ENCODE measurements at places on chromosomes 5 and 9.
A peak's percentile ranks its signal among the peaks of the same experiment; 100 is the strongest.

- no peak for DNase-seq
These were observed 150.6 kb upstream of the ACOT12 start for GRCh38 chr5:81544351-81545018.

- DNase-seq, result no peak
These were observed 7.2 kb upstream of the RNU6ATAC start for GRCh38 chr9:134171316-134172197.

DNA sequence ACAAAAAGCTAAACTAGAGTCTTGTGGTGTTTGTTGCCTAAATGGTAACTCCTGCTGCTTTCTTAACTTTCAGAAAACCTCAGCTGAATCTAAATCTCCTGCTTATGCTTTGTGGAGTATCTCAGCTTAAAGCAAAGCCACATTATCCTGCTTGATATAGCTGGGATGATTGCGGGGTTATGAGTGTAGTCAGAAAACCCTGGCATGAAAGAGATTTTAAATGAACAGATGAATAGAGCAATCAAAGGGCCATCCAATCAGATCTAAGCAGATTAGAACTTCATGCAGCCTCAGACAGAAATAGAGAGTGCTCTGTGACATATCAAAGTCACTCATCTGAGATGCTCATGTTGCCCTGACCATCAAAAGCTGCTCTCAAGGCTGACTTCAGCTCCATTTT lies 305.5 kb downstream of the DMRT2 start:
- no peak for DNase-seq

DNA sequence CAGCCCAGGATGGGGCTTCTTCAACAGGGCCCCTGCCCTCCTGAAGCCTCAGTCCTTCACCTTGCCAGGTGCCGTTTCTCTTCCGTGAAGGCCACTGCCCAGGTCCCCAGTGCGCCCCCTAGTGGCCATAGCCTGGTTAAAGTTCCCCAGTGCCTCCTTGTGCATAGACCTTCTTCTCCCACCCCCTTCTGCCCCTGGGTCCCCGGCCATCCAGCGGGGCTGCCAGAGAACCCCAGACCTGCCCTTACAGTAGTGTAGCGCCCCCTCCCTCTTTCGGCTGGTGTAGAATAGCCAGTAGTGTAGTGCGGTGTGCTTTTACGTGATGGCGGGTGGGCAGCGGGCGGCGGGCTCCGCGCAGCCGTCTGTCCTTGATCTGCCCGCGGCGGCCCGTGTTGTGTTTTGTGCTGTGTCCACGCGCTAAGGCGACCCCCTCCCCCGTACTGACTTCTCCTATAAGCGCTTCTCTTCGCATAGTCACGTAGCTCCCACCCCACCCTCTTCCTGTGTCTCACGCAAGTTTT lies 23.6 kb downstream of the PCDHGC5 start:
- DNase-seq, result peak; percentile 75

GRCh38 chr9:102966999-102967398 lies 28.1 kb upstream of the CYLC2 start:
- no peak for DNase-seq

- DNase-seq, result peak; percentile 13
These were observed 199.3 kb upstream of the PTGER4 start for GRCh38 chr5:40480392-40480791.

DNA sequence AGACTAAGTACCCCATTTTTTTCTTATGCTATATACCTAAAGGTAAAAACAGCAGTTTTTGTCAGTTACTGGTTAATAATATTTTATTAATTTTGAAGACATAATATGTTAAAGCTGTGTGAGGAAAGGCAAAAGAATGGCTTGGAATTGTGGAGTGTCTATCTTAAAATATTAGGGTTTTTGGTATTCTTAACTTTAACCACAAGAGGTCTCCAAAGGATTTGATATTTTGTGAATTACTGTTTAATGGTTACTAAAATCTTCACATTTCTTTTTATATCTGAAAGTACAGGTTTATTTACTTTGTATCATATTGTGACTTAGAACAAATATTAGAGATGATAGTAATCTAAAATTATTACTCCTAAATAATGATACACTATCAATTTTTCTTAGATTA lies 32.0 kb upstream of the DHFR start:
- DNase-seq, result no peak

DNA sequence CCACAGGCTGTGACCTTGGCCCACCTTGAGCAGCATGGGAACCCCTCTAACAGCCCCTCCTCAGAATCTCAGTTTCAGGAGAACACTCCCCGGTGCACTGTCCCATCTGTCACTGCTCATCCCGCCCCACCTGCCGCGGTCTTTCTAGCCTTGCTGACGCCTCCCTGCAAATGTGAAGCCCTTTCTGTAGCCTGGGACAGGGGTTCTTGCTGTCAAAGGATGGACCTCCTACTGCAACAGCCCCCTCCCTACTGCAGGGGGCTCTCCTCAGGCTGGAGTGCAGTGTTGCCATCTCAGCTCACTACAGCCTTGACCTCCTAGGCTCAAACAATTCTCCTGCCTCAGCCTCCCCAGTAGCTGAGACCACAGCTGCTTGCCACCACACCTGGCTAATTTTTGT lies 20.0 kb downstream of the OR2V1 start:
- DNase-seq, result no peak

GRCh38 chr5:68169903-68170302 lies 45.7 kb upstream of the PIK3R1 start:
- no peak for DNase-seq

DNA sequence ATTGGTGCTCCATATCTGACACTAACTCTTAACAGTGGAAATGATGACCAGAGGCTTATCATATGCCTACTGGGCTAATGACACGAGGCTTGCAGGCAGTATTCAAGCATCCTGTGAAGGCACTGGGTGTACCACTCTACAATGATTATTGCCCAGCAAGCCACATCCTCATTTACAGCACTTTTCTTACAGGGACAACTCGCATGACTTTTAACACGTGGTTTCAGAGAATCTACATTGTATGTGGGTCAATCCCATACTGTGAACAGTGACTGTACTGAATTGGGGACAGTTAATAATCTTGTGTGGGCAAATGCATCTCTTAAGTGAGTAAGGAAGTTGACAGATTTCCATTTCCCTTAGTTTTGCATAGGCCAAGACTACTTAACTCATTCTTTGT lies 260.0 kb downstream of the TRPM3 start:
- DNase-seq, result no peak

- no peak for DNase-seq
These were observed 76.8 kb downstream of the SPEF2 start for GRCh38 chr5:35694481-35694880.

DNA sequence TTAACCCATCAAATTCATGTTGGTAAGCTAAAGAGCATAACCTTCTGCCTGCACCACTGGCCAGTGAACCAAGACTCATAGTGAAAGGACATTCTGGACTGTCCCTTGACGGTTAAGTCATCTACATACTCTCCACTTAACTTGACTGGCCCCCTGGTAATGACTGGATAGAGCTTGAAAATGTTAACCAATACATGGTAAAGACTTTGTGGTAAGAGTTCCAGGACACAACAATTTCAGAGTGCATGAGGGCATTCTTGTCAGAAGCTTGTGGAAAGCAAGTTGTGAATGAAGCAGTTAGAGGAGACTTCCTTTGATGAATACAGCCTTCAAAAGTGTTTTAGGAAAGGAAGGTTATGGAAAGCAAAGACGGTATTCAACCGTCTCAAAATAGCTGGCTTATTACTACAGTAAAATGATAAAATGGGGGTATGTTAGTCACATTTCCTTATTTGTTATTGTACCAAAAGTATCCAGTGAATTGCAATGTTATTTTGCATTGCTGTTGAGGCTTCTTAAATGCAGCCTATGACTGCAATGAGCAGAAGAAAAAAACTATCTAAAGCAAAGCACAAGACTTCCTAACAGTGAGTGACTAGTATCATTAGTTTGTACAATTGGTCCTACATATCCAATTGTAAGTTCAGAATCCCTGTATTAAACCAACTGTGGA lies 47.2 kb upstream of the DAB2 start:
- DNase-seq, result no peak

DNA sequence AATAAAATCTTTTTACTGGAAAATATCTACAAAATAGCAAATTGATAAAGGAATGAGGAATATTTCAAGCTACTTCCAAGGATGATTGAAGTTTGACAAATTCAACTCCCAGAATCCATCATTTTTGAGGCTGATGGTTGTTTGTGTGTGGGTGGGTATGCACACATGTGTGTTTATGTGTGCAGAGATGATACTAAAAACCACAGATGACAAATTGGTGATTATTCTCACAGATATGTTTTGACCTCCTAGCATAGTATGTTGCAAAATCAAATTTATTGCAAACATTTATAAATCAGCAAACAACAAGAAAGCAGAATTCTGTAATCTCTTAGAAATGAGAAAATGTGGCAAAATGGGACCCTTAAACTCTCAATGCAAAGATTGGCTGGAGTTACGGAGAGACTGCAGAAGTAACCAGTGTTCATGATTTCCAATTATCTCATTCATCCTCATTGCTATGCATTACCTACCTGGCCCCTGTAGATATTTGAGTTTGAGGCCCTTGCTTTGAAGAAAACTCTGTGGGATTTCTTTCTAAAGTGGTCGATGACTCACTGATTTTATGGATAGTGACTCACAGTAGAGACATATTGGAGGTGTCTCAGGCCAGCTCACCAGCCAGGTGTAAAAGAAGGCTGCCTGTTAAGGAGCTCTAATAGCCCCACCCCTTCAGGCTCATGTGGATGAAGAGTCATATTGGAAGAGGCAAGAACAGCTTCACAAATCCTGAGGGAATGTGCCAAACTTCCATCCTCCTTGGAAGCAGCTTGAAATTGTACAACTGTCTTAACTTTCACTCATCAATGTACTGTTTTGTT lies 44.6 kb upstream of the TMC1 start:
- DNase-seq, result peak; percentile 4

DNA sequence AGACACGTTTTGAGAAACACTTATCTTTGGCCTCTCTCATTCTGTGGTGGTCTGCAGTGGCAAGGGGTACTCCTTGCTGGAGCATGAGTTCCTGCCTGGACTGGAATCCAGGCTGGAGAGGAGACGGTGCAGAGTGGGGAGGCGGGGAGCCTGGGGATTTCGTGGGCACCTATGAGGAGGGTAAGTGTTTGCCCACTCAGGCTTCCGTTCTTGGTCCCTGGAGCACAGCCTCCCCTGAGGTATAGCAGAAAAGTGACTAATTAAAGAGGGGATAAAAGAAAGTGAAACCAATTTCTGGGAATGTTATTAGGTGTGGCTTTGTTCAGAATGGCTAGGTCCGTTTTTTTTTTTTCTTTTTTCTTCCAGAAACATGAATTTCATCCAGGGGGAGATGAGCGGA lies 90.8 kb downstream of the ARHGAP26 start:
- no peak for DNase-seq

GRCh38 chr5:31736127-31736526 lies 97.2 kb downstream of the PDZD2 start:
- DNase-seq, result no peak

DNA sequence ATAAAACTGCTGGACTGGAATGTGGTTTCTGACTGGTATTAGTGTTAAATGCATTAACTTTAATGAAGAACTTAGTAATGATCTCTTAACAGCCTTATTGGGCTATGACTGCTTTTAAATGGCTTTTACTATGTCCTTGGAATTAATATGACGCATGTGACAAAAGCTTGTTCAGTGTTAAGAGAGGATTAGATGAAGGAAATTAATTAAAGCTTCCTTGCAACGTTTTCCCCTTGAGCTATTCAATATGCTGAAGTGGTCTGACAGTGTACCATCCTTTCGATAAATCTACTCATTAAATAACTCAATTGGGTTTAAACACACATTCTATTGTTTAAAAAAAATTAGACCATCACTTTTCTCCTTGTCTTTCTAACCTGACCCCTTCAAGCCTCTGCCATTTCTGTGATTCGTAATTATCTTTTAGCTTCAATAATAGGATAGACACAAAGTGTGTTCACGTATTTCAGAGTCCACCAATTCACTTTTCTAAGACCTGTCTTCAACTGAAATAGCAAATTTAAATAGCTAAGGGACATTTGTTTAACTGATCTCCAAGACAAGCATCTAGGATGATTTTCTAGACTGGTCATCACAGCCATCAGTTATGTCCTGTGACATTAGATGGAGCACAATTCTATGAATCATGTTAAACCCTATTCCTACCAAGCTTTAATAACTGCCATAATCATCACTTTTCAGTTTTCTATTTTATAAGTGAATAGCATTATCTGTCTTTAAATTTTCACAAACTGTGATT lies 1258.0 kb upstream of the CDH9 start:
- no peak for DNase-seq

- DNase-seq, result no peak
These were observed 911 bp downstream of the ABLIM3 start for GRCh38 chr5:149141957-149142851.

DNA sequence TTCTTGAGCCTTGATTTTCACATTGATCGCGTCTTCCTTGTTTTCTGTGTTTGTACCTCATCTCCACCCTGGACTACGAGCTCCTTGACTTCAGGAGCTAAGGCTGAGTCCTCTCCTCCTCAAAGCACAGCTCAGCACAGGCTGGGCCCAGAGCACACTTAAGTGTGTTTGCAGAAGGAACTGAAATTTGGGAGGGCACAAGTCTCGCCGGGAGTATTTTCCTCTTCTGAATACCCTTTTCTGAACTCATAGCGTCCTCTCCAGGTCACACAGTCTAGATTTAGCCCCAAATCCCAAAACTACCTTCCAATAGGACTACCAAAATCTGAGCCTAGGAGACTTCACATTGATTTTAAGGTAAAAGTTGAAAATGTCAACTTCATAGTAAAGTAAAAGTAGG lies 41.6 kb downstream of the TSTD2 start:
- DNase-seq, result no peak

DNA sequence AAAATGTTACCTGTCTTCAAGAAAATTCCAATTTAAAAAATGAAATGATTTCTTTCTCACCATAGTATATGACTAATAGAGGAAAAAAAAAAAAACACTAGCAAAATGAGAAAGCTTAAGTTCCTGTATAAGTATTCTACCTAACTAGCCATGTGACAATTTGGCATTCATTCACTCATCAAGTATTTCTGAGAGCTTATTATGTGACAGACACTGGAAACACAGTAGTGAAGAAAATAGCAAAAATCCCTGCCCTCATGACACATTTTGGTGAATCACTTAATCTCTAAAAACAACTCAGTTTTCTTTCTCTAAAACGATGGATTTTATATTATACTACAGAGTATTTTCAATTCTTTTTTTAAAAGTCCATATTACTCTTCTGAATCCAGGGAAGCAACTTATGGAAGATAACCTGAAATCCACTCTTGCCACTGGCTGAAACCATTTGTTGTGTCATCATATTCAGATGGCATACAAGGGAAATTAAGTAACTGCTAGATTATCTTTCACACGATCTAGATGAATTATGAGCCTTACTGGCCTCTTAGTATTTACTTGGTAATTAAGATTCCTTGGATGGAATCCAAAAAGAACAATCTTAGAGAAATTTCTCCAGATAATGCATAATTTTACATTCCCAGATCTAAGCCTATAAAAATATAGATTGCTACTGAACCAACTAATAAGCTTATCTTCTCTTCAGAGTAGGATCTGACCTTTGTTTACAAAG lies 5.5 kb downstream of the PTBP3 start:
- no peak for DNase-seq

DNA sequence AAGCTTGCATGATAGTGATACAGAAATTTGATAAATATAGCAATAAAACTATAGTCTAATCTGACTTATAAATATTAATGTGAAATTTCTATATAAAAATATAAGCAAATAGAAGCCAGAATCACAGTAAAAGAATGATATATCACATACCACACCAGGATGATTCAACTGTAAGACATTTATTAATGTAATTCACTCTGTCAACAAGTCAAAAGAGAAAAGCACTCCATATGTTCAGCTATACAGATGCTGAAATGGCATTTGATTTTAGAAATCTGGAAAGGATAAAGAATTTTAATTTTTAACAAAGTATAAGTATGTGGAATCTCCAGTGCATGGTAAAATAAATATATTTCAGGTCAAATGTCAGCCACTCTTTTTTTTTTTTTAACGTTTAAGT lies 372.4 kb downstream of the KCNN2 start:
- no peak for DNase-seq

Measured in stimulated activated CD8-positive, alpha-beta memory T cell treated with anti-CD3 and anti-CD28 coated beads, Interleukin-4, amount 100 ng/mL, for 1 hour (primary cell).